ENCODE measurements at places on chromosomes 11 and 22.

- DNase-seq, result no peak
These were observed 5.2 kb upstream of the WEE1 start for GRCh38 chr11:9568161-9568853.

- peak; percentile 16 for DNase-seq
These were observed 18.7 kb upstream of the SCGB1D1 start for GRCh38 chr11:62171261-62171723.

DNA sequence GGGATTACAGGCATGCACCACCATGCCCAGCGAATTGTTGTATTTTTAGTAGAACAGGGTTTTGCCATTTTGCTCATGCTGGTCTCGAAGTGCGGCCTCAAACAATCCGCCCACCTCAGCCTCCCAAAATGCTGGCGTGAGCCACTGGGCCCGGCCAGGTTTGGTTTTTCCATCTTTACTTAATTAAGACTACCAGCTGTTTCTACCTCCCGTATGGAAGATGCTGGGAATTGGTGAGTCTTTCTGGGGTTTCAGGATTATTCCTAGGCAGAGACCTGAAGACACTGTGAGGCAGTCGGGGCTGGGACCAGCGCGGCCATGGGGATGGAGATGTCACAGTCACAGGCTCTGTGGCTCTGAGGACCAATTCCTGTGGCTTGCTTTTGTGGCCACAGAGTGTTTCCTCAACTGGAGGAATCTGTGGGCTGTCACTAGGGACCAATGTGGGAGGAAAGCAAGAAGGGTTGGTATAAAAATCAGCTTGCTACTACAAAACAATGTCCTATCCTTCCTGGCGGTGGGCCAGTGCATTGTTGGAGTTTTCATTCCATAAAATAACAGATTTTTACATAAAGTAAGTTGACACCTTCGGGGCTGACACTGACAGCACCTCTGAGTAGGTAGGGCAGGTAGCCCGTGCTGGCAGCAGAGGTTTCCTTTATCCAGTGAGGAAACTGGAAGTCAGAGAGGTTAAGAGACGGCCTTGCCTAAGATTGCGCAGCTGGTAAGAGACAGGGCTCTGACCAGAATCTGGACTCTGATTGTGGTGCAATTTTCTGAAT is 8.4 kb upstream of the FTH1 start:
- DNase-seq, result no peak

GRCh38 chr11:105937331-105937730 is 84.7 kb downstream of the MSANTD4 start:
- no peak for DNase-seq

DNA sequence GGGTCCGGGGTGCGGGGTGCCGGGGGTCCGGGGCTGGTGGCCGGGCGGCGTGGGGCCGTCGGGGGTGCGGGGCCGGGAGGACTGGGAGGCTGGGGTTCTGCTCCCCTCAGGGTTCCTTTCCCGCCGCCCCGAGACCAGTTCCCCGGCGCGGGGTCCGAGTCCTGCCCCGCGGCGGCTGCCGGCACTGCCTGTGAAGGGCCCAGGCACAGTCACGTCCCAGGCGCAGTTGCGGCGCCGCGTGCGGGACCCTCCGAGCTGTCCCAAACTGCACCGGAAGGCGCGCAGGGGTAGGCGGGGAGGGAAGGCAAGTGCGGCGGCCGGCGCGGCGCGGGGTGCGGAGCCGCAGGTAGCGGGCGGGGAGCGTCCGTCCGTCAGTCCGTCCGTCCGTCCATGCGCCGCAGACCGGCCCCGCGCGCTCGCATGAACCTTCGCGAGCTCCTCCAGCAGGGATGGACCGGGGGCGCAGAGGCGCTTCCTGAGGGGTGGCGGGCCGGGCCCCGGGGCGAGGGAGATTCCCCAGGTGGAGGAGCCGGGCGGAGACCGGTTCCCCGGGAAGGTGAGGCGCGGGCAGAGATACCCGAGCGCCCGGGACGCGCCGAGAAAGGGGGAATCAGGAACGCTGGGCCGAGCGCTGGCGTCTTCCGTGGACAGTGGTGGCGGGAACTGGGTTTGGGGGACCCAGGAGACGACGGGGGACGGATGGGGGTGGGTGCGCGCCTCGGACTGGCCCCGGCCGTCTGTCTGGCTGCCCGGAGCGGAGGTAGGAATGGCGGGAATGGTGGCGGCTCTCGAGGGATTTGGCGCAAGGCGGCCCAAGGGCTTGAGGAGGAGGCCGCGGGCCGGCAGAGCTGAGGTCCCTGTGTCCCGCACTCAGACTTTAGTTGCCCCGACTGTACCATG is 3.1 kb upstream of the ADORA2A start:
- DNase-seq, result no peak

GRCh38 chr11:75715688-75716087 is 1.9 kb upstream of the MOGAT2 start:
- DNase-seq, result no peak

DNA sequence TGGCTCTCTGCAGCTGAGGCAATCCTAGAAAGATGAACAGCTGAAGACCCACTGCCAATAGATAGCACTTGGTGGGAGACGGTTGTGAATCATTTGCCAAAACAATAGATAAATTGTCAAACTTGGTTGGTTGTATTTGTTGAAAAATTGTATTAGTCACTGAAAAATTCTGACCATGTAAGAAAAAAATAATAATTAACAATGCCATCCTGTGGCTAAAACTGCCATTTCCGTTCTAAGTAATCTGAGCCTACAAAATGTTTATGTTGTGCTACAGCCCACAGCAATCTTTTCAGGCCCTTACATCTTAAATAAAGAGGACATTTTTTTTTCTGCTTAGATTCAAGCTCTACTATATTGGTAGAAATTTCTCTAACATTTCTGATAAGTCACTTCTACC is 103.2 kb upstream of the ANO3 start:
- no peak for DNase-seq

- DNase-seq, result no peak
These were observed 27.2 kb downstream of the SIK2 start for GRCh38 chr11:111629499-111629898.

GRCh38 chr22:22573047-22573889 is 14.2 kb upstream of the PRAME start:
- DNase-seq, result no peak

DNA sequence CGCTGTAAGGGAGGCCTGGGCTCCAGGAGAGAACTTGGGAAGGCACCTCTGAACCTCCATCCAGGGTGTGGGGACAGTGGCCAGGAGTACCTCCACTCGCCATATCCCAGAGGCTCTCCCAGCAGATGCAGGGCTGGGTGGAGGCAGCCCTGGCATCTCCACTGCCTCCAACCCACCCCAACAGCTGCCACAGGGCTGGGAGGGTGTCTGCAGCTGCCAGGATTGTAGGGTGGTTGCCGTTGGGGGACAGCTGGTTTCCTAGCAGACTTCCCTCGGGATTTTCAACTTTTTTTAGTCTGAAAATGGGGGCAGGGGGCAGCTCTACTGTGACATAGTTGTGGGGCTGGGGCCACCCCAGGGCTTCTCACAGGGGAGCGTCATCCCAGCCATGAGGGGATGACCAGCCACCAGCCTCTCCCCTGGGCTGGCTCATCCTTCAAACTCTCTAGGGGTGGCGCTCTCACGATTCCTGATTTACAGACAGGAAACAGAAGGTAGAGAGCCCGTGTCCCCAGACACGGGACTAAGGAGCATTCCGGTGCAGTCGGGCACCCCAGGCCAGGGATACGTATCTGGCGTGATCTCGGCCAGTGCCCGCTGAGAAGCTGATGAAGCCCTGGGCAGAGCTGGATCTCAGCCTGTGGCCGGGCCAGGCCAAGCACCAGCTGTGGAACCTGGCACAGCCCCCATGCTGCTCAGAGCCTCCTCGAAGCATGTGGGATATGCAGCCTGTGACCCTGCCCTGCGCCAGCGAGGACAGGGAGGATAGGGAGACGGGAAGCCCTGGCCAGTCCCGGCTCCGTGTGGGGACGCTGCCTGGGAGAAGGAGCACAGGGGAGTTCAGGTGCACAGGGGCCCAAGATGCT is 9.9 kb downstream of the PRR5 start:
- no peak for DNase-seq

GRCh38 chr11:19080579-19080993 is 20.1 kb upstream of the MRGPRX2 start:
- DNase-seq, result no peak

DNA sequence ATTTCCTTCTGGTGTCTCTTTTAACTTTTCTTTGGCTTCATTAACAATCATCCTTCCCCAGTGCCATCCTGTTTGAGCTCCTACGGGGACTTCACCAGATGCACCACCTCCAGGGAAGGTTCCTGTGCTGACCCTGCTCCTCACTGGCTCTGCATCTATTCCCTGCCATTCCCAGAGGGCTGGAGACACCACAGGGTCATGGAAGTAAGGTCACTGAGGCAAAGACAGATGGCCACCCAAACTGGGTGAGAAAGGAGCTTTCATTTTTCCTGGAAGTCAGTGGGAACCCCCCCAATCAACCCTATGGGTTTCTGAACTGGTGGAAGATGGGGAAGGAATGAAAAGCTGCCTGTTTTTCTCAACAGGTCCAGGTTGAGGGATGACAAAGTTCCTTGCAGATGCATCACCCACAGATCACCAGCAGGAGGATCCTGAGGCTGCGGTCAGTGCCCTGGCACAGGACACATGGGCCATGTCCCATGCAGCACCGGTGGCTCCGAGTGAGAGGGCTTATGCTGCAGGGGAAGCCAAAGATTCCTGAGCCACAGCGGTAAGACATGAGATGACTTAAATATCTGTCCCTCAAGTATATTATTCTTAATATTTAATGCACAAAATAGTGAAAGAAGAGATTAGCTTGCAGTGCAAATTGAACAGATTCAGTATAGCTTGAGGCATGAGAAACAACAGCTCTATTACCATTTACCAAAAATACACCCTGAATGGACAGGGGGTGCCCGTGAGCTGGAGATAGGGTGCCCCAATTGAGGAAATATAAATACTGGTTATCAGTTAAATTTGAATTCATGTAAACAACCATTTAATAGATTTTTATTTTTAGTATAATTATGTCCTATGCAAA is 73.0 kb upstream of the VPREB1 start:
- DNase-seq, result no peak

DNA sequence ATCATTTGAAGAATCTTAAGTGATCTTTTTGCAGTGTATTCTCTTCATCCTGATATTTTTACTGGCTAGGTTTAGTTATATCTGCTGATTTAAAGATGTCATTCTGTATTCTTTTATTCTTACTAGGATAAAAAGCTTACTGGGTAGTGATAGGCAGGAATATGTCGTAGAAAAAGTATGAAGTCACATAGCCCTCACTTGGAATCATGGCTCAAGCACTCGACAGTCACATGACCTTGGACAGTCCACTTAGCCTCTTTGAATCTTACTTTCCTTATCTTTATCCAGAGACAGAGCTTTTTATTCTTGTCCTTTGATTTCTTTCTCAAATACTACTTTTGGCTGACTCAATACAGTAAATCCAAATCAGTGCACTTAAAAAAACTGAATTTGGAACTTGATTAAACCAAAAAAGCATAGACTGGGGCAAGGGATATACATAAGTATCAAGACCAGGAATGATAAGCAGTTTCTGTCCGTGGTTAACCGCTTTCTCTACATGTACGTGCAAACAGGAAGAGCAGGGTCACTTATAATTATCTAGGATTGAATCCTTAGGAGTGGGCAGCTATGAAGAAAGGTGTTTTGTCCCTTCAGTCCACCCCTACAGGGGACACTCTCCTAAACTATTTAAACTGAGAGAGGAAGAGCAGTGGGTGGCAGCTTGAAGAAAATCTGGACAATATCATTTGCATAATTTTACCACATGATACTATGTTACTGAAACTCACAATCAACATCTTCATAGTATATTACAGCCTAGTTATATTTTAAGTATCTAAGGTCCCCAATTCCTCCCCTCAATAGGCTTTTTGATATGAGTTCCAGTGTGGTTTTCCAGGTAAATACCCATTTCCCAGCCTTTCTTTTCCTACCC is 8.0 kb downstream of the MMP7 start:
- no peak for DNase-seq

DNA sequence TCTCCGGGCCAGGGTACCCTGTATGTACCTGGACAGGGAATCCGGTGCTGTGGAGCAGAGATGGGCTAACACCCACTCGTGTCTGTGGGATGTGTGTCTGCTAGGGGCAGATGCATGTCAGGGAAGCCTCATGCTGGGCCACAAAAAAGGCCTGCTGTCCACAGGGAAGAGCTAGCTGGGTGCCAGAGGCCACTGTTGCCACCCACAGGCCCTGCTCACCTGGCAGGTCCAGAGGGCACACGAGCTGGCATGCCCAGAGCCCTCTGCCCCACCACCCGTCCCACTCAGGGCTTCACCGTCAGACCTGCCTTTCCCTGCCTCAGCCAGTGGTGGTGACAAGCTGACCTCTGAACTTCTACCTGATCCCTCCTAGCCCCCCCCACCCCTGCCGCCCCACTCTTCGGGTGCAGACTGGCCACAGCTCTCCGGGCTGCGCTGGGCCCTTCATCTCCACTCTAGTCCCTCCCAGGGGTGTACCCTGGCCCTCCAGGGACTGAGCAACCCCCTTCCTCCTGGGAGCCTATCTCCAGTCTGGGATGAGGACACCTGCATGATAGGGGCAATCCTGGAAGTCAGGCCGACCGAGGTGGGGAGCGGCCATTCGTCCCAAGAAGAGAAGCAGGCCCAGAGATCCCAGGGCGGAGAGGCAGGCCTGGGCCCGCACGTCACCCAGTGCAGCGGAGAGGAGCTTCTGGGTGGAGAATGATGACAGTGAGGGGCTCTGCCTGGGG is 1.4 kb downstream of the SLC25A22 start:
- DNase-seq, result no peak

DNA sequence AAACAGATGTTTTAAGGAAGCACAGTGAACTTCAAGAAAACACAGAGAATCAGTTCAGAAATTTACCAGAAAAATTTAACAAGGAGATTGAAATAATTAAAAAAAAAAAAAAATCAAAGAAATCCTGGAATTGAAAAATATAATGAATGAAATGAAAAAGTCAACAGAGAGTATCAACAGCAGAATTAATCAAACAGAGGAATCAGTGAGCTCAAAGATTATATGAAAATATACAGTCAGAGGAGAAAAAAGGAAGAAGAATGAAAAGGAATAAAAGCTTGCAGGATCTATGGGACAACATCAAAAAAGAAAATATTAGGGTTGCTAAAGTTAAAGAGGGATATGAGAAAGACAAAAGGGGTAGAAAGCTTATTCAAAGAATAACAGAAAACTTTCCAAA is 82.3 kb downstream of the XRRA1 start:
- DNase-seq, result no peak

DNA sequence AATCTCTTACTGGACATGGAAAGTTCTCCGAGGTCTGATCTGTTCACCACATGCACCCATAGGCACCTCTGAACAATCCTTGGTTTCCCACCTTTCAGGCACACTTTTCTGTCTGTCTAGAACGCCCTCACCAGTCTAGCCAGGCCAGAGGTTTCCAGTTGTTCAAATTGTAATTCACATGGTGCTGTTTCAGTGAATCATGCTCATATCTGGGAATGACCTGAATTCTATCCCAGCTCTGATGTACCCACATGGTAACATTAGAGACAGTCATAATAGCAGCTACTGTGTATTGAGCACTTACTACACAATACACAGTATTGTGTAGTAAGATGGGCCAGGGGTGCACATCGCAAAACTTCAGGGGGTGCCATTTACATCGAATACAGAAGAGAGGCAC is 138.2 kb downstream of the COMMD9 start:
- no peak for DNase-seq

Measured in T-helper 22 cell (primary cell).